ENCODE measurements at places on chromosomes 2 and 18.

GRCh38 chr2:229296536-229296935 is 25.4 kb upstream of the PID1 start:
- peak; percentile 3 for DNase-seq

GRCh38 chr18:46174342-46175041 is 70.3 kb downstream of the HAUS1 start:
- DNase-seq: no peak

DNA sequence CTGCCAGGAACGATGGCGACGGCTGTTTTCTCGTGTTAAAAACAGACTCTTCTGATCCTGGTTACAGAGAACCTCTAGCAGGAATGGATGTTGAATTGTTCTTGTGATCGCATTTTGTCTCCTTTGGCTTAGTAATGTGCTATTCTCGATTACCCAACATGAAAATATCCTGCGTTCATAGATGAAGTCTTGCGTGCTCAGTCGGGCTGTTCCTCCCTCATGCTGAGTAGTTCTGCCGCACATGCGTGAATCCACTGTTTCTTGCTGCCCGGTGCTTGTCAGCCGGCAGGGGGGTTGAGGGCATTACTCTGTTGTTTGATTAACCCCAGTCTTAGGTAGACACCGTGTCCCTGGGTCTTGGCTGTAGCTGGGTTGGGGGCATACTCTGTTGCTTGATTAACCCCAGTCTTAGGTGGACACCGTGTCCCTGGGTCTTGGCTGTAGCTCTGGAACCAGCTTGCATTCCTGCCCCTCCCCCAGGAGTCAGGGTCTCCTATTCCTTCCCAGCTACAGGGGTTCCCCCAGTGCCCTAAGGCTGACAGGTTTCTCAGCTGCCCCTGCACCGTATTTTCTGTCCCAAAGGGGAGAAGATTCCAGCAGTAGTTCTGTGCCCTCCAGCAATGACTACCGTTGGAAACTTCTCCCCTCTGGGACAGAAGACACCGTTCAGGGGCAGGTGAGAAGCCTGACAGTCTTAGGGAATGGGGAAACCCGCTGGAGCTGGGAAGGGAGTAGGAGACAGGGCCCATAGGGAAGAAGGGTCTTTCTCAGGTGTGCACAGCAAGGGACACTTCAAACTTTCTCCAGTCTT is 22.1 kb upstream of the ASB1 start:
- no peak for DNase-seq

GRCh38 chr2:188966079-188966571 is 8.0 kb upstream of the COL3A1 start:
- DNase-seq: no peak

DNA sequence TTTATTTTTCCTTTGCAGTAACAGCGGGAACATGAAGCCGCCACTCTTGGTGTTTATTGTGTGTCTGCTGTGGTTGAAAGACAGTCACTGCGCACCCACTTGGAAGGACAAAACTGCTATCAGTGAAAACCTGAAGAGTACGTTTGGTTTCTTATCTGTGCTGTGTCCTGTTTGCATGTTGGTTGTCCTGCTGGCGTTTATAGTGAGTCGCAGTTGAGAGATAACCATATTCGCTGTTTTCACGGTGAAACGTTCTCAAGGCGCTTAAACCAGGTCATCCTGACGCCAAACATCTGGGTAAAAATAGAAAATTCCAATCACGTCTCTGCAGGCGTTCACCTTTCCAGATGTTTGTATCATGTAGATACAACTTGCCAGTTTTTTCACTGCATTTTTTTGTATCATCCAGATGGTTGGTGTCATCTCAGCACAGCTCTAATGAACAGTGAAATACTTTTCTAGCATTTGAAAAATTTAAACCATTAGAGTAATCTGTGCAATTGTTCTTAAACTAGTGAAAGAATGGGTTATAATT is 21.2 kb downstream of the CLUL1 start:
- no peak for DNase-seq

GRCh38 chr2:159506764-159507440 is 109.4 kb downstream of the BAZ2B start:
- no peak for DNase-seq

DNA sequence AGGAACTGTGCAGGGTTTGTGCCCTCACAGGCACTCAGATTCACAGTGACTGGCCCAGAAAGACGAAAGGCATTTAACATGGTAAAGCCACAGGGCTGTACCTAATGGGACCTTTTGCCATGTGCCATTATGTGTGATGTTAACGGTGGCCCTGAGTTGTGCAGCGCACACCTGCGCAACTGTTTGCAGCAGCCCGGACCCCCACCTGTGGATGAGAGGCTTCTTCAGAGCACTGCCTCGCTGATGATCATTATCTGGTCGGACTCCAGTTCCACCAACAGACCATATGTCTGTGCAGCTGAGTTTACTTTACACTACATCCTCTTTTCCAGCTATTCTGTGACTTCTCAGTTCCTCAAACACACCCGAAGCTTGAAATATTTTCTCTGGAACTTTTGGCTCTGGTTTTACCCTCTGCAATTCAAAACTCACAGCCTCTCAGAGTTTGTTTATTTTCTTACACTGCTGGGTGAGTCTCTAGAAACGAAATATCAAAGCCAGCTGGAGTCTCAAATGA is 35.6 kb upstream of the UBE2F start:
- DNase-seq: no peak

DNA sequence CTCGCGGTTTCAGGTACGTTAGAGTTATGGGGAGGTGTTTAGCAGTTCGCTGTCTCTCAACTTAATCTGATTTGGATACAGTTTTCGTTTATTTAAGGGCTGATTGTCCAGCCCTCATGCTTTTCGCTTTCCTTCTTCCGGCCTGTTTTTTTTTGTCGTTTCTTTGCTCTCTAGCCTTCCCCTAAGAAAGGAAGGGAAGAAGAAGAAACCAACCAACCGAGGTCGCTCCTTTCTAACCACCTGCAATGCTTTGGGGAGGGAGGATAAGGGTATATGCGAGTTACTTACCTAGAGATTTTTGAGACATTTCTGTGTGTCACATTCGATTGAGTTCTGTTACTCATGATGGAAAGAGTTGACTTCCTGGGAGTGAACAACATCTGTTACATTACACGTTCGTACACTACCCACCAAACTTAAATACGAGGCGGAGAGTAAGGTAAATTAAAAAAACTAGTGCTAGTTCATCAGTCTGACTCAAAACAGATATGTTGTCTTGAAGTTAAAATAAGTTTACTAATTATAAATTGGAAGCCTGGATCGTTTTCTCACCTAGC is 918 bp downstream of the EIF5B start:
- DNase-seq: no peak

GRCh38 chr2:241821460-241822263 is 12.7 kb downstream of the NEU4 start:
- DNase-seq: no peak

DNA sequence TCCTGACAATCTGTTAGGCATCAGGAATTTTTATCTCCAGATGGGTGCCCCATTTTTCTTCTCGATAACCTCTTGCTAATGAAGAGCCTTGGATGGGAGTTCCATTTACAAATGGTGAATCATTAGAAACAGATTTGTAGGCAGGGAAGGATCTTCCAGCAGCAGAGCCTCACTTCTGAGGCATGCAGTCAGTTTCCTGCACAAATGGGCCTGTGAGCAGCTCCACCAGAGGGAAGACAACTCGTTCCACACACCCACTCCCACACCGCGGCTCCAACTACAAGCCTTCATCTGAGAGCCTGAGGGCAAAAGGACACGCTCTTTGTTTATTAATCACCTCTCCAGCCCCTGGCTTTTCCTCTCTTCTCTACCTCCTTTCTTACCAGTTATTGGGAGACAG is 108.5 kb downstream of the CTAGE1 start:
- DNase-seq: no peak

GRCh38 chr2:170715062-170715931 is at the start of gene SP5:
Gene SP5, plus strand, starts transcription at chr2:170715337. Its CDS starts 176 bp downstream, at chr2:170715513.
- no peak for DNase-seq

DNA sequence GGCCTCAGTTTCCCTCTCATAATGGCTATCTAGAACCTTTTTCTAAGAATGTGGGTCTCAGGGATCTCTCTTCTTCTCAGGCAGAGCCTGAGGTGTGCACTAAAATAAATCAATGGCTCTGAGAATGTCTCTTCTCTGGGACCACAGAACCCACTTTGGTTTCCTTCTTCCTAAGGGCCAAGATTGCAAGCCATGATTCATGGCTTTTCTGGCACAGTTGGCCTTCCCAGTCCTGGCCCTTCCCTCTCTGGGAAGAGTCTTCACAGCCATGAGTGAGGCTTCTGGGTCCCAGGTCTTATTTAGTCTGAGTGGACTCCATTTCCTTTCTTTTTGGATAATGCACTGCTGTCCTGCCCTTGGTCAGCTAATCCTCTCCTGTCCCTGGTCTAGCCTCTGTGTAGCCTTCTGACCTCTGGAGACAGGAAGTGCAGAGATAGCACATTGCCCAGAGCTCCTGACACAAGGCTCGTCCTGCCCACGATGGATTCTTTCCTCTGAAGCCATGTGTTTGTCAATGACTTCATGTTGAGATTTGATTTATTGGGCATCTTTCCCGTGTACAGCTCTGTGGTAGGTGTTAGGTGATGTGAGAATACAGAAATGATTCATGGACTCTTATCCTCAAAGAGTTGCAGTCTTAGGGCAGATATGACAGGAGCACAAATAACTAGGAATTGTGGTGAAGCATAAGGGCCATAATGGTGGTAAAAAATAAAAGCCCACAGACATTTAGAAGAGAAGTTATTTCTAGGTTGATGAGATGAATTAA is 245.0 kb downstream of the CLIP4 start:
- DNase-seq: no peak

GRCh38 chr2:29196792-29197788 is 81.9 kb downstream of the CLIP4 start:
- DNase-seq: peak; percentile 83

DNA sequence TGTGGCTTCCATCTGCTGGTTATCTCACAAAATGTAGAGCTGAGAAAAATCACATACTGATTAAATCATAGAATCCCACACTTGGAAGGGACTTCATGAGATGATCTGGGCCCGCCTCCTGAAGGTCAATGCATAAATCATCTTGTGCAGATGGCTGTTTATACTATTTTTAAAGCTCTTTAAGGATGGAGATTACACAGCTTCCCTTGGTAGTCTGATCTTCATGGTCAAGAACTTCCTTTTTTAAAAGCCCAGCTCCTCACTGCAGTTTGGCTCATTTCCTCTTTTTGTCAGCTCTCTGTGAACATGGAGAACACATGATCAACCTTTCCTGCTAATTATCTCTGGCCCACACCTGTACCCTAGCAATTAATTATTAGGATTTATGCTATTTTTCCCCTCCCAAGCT is 25.9 kb downstream of the GCG start:
- no peak for DNase-seq

GRCh38 chr2:3523551-3524041 is 4.3 kb upstream of the ADI1 start:
- no peak for DNase-seq

- DNase-seq: peak; percentile 21
Measured at GRCh38 chr2:214542295-214542694, 131.4 kb downstream of the VWC2L start.

DNA sequence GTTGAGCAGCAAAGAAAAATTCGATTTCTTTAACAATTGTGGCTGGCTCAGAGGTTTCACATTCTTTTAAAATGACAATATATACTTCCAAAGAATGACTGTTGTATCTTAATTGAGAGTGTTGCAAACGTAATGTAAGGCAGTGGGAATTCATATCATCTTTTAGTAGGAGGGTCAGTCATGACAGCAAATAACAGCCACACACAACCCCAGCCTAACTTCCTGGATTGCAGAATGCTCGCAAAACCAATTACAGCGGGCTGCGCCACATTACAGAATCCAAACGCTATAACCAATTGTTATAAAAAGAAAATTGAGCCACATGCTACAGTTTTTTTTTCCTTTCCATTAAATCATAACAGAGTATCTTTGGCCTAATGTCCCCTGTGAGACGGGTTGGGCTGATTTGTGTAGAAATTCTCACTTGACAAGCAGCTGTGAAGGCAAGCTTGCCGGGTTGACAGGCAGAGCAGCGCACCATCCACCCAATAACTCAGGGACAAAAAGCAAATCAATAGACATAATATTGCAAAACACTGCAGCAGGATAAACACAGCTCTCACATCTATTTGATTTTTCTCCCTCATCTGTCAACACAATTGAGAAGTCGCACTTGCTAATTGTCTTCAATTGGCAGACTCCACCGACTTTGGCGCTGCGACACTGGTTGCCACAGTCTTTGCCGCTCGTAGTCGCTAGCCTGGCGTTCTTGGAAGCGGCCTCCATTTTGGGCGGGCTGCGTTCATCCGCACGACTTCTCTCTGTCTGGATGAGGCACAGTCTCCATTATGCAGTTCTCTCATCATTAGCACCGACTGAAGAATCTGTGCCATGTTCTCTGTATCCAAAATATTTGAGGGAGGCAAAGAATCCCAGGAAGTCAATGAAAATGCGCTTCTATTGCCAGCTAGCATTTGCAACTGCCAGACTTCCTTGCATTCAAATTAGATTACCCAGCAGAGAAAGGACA is 95.0 kb upstream of the CCDC68 start:
- peak; percentile 26 for DNase-seq

DNA sequence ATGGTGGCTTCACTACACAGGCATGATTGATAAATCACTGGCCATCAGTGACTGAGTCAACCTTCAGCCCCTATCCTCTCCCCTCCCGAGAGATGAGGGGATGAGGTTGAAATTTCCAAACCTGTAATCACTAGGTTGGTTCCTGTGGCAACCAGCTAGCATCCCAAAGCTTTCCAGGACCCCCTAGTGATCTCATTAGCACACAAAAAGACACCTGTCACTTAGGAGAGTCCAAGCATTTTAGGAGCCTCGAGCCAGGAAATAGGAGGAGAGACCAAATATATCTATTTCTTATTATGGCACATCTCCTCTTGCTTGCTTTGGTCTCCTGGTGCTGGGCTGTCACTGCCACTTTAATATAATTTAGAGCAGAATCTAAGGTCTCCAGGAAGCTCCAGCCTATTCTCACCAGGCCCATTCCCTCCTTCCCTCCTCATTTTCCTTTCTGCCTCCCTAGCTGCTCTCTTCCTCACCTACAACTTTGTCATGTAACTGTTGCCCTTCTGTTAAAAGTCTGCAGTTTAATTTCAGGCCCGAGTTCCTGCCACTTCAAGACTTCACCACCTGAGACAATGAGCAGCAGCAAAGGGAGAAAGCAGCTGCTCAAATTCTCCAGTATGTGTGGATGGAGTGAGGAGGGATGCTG is 33.2 kb upstream of the NAB1 start:
- DNase-seq: no peak

GRCh38 chr2:28276807-28277206 is 115.9 kb upstream of the FOSL2 start:
- DNase-seq: no peak

GRCh38 chr2:73870084-73870483 is 22.7 kb upstream of the ACTG2 start:
- DNase-seq: no peak

All from spinal cord (tissue), 10 donors.